Aorta (tissue), 5 donors: ENCODE measurements at places on chromosomes 7 and 10.

GRCh38 chr7:132742189-132742612 is 165.9 kb upstream of the PLXNA4 start:
- no peak for DNase-seq

DNA sequence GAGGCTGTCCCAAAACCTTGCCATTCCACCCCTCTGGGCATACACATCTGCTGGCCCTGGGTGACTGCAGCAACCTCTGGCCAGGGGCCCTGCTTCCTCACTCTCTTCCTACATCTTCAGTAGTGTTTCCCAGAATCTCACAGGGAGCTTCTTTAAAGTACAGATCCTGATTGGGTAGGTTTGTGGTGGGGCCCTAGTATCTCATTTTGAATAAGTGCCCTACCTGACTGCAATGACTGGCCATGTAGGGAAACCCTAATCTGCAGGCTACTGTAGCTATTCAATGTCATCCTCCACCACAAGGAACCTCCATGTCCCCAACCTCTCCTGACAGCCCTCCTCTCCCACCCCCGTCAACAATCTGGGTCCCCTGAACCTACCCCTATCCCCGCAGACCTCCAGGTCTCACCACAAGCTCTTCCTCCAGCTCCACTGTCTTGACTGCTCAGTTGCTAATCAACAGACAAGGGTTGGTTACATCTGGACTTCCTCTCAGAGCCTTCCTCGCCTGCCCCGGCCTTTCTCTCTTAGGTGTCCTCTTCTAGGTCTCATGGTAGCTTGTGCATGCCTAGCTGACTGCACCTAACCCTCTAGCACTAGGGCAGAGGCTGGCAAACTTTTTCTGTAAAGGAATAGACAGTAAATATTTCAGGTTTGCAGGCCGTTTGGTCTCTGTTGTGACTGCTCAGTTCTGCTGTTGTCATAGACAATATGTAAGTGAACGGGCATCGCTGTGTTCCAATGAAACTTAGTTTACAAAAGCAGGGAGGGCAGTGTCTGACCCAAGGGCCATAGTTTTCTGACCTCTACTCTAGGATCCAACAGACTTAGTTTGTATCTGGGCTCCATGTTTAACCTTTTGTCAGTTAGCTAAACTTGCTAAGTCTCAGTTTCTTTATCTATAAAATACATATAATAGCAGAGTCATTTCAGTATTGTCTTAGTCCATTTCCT is 121.1 kb downstream of the AOAH start:
- DNase-seq: no peak

GRCh38 chr7:117164620-117165019 is 158.2 kb downstream of the WNT2 start:
- no peak for DNase-seq

DNA sequence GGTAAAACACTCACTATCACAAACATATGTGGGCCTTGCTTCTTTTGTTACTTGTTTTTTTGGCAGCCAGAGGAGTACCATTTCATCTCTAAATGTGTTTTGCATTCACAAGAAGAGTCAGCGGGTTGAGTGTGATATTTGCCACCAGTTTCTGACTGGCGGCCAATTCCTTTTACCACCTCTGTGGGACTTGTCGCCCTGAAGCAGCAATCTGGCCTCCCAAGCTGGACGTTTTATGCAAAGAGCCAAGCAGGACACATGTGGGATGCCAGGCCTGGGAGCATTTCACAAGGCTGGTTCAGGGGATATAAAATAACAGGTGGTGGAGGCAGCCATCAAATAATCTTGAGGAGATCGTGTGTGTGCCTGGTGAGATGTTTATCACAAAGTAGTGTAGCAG is 61.8 kb upstream of the TRIL start:
- no peak for DNase-seq

DNA sequence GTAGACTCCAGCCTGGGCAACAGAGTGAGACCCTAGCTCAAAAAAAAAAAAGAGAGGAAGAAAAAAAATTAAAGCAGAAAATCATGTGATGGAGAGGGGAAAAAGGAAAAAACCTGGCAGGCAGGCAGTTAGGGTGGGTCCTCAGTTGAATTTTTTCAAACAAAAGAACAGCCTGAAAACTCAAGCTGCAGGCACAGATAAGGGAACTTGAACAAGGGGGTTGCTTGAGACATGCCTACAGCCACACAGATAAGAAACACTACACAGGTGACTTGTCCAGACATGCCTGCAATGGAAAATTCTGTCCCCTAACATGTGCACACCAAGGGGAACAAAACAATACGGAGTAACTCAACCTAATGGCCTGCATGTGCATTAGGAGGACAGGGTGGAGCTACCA is 19.2 kb downstream of the VIM start:
- no peak for DNase-seq

DNA sequence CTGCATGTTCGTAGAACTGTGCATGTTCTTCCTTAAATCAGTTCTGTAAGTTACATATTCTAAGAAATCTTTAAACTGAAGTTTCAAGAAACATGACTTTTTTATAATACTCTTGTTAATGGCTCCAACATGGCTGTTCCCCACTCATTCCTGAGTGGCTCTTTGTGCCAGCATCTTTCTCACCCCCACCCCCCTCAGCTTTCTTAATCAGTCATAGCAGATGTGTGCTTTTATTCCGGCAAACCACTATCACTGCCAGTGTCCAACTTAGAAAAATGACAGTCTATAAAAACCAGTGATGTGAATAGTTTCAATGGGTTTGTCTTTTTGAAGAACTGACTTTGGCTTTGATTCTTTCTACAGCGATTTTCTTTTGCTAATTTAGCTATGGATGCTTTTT is 37.6 kb downstream of the PITRM1 start:
- DNase-seq: no peak

- no peak for DNase-seq
These were observed 93.5 kb upstream of the LANCL2 start for GRCh38 chr7:55271661-55272060.
